ENCODE measurements at places on chromosomes 2 and 18.

DNA sequence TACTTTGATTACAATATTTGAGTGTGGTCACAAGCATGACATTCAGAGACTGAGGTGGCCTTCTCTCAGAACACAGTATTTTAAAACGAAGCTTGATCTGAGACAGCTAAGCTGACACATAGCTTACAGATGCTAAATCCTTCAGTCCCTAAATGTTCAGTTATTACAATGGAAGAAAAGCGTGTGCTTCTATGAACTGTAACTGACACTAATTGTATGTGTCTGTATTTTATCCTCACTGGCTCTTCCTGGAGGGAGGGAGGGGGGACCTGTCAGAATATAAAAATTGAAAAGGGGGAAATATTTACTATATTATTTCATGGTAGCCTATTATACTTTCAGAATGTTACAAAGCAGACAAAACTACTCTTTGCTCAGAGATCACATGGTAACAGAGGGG, 340.2 kb downstream of the FIGN start:
- DNase-seq: no peak

DNA sequence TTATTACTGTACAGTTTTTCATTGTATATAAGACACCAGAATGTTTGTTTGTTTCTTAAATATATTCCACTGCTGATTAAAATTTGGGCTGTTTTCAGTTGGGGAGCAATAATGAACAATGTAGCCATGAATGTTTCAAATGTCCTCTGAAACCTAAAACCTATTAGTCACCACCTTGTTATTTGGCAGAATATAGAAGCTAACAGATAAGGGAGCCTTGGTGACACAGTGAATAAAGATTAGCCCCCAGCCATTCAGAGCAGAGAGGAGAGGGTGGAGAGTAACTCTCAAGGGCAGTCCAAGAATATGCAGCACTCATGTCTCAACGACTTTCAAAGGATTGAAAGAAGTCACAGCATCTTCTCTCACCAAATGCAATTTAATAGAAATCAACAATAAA, 43.1 kb upstream of the ATP8B1 start:
- DNase-seq: peak; percentile 83

DNA sequence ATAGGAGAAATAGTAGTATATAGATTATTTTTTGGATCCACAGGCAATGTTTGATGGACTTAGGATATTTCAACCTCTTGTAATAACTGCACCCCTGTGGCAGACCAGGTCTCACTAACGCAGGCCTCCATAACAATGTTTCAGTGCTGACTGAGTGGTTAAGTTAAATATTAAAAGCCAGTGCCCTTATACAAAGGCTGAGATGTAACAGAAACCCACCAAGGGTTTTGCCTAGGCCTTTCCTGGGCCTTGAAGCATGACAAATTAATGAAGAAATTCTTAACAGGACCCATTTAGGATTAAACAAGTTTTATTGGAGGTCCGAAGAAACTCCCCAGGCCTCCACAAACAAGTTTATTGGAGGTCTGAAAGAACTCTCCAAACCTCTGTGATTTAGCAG, 1.6 kb upstream of the SUCLG1 start:
- DNase-seq: no peak

DNA sequence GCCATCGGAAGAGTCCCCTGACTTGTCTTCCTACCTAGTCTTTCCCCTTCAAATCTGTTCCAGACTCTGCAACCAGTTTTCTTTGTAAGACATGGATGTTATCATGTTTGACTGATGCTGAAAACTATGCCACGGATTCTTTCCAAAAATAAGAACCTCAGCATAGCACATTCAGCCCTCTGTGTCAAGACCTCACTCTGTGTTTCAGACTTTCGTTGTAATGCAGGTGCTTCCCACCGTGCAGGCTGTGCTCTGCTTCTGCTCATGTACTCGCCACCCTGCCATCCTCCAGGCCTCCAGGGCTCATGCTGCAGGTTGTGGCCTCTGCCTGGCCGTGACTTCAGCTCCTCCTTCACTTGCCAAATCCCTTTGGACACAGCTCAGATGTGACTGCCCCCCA, 347.0 kb upstream of the RAB12 start:
- DNase-seq: no peak

DNA sequence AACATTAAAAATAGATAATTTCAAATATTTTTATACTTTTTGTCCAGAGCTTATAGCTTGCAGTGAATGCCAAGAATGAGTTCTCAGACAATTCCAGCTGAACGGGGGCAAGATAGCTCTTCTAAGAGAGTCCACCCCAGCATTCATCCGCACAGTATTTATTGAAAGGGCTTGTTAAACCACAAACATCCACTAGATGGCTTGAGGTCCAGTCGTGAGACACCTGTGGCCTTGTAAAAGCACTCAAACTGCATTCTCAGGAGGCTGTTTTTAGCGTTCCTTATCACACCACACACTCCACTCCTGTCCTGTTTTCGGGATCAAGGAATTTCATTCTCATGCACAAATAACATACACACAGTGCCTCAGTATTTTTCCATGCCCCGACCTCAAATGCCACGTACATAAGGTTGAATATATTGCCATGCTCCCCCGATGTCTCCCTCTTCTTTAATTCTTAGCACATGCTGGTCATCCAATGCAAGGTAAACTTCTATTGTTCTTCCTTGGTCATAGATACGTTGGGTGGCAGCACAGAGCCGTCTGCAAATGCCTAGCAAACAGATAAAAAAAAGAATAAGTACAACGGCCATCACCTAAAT, 47.4 kb downstream of the DNAJC10 start:
- peak; percentile 26 for DNase-seq

Data from fibroblast of skin of right biceps (primary cell).